Activated T-cell treated with anti-CD3 and anti-CD28 coated beads for 1 hour (primary cell): ENCODE measurements at places on chromosomes 12 and 14.
A peak's percentile ranks its signal among the peaks of the same experiment; 100 is the strongest.

DNA sequence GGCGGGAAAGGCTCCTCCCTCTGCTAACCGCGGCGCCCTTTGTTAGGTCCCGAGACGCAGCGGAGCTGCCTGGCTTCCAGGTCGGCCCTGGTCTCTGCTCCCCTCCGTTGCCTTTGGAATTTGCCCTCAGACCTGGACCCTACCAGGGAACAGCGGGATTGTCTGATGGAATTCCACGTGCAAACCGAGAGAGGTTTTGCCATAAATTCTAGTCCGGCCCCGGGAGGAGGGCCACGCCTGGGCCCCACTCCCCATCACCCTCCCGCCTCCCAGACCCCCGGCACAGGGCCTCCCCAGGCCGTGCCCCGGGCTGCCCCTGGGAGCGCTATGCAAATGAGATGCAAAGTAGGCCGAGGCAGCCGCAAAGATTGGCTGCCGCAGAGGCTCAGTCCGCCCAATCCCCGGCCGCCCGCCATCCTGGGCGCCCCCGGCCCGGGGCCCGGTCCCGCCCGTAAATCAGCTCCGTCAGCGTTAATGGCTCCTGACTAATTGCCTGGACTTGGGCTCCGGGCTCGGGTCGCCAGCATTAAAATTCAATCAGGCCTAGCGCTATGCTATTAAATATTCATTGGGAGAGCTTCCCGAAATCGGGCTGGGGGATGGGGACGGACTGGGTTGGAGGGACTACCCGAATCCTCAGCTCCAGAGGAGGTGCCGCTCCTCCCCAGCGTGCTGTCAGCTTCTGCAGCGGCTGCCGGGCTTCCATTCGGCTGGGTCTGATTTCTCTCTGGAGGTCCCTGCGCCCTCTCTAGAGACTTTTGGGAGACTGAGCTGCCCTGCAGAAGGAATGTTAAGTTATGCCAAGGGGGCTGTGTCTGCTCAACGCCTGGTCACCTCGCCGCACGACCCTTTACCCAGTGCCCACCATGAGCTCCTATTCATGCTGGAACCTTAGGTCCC is 15.7 kb upstream of the FIGNL2 start:
- no peak for DNase-seq

DNA sequence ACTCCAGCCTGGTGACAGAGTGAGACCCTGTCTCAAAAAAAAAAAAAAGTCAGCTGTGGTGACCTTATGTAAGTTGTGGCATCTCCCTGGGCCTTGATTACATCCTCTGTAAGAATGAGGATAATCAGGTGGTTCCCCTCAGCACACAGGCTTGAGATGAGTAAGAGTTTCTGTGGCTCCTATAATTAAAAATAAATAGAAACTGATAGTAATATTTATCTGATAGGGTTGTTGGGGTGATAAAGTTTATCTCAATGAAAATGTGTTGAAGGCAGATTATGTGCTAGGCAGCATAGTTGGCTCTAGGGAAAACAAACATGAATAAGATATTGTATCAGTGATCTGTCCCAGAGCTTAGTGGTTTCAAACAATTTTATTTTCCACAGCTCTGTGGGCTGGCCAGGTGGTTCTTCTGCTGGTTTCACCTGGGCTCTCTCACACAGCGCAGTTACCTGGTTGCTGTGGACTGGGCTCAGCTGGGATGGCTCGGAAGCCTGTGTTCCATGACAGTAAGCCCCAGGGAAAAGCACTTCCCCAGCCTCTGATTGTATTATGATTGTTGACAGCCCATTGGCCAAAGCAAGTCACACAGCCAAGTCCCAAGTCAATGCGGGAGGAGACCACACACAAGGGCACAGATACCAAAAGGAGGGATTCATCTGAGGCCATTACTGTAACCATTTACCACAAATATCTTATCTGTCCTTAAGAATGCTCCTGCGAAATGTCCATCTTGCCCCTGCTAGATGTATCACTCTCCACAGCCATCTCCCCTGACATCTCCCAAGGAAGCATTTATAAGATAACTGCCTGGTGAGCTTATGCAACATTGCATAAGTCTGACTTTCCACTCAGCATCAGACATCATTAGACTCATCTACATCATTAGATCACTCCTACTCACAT is 151.7 kb downstream of the NUAK1 start:
- DNase-seq = no peak

DNA sequence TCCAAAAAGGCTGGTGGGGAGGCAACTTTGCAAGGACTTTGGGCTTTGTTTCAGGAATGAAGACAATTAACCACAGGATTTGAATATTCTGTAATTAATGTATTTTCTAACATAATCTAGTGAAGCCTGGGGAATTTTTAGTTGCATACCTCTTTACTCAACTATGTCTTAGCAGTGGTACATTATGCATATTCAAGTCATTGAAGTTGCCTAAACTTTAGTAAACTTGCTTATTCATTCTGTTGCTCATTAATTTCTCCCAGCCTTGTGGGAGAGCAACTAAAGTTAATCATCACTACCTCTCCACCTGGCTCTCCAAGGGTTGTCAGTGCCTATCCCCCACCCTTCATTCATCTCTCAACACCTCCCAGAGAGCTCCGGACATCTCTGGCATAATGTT is 54.2 kb downstream of the IFNG-AS1 start:
- no peak for DNase-seq

GRCh38 chr12:80565271-80565670 is 121.2 kb downstream of the PTPRQ start:
- no peak for DNase-seq

- no peak for DNase-seq
Measured at GRCh38 chr14:100982762-100983161, 79.2 kb upstream of the RTL1 start.

GRCh38 chr12:120126635-120127005 is 10.1 kb upstream of the RAB35 start:
- no peak for DNase-seq

- no peak for DNase-seq
Measured at GRCh38 chr12:113093409-113094101, 37.0 kb downstream of the DTX1 start.

- no peak for DNase-seq
Measured at GRCh38 chr14:22602862-22603261, 4.8 kb downstream of the ABHD4 start.

DNA sequence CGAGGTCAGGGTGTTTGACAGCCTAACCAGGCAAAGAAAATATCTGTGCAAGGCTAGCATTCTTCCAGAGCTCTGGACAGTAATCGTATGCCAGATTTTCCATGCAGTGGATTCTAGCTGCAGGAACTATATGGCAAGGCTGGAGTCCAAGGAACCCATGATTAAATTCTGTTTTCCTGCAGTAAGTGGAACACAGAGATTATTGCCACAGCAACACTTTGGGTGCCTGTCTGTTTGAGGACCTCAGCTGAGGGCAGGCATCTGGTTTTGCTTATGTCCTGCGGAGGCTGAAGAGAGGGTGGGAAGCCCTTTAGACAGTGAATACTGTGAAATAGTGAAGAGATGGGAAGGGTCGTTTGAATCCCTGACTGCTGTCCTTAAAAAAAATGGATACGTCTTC is 104.4 kb downstream of the DAD1 start:
- DNase-seq = no peak

DNA sequence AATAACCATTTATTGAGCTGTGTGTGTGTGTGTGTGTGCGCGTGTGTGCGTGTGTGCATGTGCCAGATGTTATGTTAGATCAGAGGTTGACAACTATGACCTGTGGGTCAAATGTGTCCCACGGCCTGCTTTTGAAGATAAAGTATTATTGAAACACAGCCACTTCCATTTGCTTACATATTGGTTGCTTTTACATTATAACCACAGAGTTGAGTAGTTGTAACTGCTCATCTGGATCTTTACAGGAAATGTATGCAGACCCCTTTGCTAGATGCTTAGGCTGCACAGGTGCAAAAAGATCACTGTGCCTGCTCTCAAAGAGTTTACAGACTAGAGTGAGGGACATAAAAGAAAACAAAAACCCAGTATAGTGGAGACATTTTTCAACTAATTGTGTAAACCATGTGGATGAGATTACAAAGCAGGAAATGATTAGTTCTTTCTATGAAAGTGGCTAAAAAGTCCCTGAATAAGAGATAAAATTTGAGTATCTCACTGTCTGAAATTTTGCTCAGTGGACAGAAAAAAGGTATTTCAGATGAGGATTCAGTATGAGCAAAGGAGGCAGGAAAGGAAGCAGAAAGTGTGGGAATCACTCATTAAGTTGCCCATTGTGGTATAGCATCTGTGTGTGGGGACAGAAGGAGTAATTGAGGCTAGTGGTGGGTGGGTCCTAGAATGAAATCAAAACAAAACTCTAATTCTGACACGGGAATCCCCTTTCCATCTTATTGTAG is 188.4 kb downstream of the PAH start:
- DNase-seq = no peak

- DNase-seq = no peak
Measured at GRCh38 chr12:47387994-47388393, 308.2 kb upstream of the AMIGO2 start.

DNA sequence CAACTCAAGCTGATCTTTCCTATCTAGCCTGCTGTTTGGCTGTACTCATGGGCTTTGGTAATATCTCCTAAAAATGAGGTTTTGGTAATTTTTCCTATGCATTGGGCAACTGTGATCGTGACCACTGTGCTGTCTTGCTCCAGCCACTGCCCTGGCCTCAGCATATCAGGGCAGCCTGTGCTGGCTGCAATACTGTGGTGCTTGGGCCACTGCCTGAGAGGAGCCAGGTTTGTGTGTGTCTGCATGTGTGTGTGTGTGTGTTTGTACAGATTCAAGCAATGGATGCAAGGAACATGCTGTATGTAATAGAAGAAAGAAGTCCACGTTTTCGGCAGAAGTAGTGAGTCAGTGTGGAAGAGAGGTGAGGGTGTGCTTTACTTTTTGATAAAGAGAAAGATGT is 13.0 kb downstream of the ERG28 start:
- no peak for DNase-seq

- peak; percentile 40 for DNase-seq
Measured at GRCh38 chr14:102694530-102695166, 82.6 kb upstream of the TRAF3 start.

DNA sequence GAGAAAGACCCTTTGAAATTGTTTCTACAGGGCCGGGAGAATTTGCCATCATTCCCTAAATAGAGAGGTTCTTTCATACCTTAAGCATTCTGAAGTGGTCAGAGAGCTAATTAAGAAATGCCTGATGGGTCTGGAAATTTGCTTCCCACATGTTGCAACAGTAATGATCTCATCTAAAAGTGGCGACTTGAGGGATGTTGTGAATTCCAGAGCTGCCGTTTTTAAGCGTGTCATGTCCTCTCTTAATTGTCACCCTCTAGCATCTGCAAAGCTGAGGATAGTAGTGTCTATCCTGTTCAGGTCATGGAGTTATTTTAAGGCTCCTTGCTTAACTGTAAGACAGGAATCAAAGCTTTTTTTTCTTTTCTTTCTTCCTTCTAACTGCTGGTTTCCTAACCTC is 60.4 kb downstream of the FOS start:
- no peak for DNase-seq

DNA sequence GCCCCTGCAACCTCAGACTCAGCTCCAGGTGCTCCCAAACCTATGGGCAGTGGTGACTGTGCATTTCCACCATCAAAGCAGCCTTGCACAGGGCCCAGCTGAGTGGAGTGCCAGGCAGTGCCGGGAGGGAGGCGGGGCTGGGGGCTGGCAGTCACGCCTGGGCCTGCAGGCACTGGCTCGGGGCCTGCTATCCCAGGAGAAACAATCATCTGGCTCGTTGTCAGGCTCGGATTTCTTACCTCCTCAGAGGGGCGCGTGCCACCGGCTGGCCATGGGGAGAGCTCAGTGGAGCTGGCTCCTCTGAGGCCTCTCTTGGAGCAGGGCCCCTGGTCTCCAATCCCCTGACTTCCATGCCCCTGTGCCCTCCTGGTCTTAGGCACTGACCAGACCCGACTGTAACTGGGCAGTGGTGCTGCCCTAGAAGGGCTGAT is 20.2 kb upstream of the PPP1R13B start:
- no peak for DNase-seq

DNA sequence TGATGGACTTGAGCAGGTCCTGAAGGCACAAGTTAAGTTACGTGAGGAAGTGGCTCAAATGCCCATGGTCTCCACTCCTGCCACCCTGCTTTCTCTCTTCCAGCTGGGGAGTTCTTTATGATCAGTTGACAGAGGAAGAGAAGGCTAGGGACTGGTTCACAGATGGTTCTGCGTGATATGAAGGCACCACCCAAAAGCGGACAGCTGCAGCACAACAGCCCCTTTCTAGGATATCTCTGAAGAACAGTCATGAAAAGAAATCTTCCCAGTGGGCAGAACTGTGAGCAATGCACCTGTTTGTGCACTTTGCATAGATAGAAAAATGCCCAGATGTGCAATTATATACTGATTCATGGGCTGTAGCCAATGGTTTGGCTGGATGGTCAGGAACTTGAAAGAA is 162.4 kb upstream of the FSCB start:
- DNase-seq = no peak

DNA sequence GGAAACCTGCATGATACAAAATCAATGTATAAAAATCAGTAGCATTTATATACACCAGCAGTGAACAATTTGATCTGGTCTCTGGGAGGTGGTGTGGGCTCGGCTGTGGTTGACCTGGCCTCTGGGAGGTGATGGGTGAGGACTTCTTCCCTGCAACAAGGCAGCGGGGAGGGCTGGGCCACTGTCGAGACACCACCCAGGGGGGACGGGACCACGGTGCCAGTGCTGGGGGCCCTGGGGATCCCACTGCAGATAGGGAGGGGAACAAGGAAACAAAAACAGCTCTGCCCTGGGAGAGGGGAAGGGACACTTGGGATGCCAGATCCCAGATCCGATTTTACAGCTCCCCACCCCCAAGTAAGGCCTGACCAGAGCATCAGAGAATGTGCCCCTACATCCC is 189.6 kb upstream of the SFSWAP start:
- no peak for DNase-seq

GRCh38 chr12:70842136-70842535 is 78.4 kb downstream of the PTPRR start:
- DNase-seq = no peak

GRCh38 chr12:94621662-94622359 is 28.5 kb downstream of the TMCC3 start:
- DNase-seq = no peak

DNA sequence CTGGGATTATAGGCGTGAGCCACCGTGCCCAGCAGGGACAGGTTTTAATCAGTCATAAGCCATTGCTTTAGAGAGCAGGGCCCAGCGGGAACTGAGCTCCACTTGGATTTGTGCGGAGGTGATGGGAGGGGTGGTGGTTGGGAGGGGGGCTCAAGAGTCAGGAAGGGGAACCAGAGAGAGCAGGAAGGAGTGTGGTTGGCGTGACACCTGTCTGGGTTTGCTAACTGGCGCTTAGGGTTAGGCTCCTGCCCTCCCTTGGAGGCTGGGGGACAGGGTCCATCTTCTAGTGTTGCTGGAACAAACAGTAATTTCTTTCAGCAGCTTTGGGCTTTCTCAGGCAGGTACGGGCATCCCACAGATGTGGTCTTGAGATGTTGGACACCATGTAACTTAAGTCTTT is 7.5 kb upstream of the ALDH2 start:
- DNase-seq = no peak

DNA sequence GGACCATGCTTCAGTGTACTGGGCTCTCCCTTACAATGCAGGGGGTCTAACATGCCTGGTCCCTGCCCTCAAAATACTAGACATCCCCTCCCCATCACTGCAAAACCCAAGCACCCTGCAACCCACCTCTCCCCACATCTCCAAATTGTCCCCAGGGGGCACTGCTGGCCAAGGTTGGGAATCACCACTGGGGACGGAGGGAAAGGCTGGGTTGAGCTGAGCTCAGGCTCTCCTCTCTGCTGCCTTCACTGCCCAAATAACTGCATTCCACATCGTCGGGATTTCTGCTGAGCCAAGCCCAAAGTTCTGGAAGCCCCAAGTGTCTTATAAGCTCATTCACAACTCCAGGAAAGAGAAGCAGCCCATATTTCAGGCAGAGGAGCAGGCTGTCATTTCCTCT is 69.6 kb downstream of the NT5DC3 start:
- no peak for DNase-seq
